Cerebellum (tissue), 4 donors: ENCODE measurements at places on chromosomes 12 and 14.
A peak's percentile ranks its signal among the peaks of the same experiment; 100 is the strongest.

GRCh38 chr14:39991041-39991440, 558.8 kb upstream of the FBXO33 start:
- no peak for DNase-seq

DNA sequence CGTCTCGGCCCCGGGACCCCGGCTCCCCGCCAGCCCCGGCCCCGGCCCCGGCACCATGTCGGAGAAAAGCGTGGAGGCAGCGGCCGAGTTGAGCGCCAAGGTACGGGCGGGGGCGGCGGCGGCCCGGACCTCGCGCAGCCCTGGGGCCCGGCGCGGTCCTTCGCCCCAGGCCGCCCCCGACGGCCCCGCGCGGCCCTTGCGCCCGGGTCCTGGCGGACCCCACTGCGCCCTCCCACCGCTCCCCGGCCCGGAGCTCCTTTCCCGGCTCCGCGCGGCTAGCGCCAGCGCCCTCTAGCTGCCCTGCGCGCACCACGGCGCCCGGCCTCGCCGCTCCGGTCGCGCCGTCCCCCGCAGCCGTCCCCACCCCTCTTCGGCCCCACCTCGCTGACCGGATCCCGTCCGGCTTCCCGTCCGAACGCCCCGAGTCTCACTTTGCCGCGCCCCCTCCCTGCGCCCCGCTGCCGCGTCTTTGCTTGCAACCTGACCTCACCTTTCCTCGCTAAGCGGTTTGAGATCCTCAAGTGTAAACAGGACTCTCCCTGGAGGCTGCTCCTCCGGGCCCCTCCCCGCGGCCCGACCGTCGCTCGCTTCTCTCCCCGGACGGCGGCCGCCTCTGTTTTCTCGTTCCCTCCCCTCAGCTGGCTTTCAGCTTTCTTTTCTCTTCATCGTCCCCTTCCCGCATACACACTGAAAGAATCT, 637 bp downstream of the PTMS start:
- DNase-seq, result peak; percentile 81

GRCh38 chr12:30025317-30025716, 241.6 kb upstream of the TMTC1 start:
- no peak for DNase-seq

- DNase-seq, result no peak
Measured at GRCh38 chr12:22029991-22030390, 16.0 kb upstream of the CMAS start.

DNA sequence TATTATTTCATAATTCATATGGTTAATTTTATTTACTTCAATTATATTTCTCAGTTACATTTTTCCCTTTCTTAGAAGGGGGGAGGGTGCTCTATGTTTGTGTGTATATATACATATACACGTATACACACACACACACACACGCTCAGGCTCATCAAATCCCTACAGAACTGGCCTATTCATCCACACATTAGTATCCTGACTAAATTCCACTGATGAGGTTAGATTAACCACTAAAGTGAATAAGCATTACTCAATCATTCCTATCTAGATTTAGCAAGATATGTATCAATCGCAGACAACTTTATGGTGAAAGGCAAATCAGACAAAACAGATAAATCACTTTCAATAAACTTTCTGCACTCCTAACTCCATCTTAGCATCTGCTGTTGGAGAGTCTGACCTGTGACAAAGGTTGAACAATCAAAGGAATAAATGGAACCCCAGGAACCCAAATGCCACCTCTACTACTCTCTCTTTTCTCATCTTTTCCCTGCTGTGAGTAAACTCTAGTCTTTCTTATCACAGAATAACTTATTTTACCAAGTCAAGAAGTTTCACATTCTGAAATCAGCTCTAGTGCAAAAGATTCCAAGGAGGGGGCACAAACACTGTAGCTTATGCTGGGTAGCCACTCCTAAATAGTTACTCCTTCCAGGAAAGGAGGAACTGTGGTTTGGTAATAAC, 67.6 kb downstream of the RALGAPA1 start:
- DNase-seq, result no peak

- no peak for DNase-seq
Measured at GRCh38 chr12:14111230-14111865, 129.9 kb upstream of the GRIN2B start.

DNA sequence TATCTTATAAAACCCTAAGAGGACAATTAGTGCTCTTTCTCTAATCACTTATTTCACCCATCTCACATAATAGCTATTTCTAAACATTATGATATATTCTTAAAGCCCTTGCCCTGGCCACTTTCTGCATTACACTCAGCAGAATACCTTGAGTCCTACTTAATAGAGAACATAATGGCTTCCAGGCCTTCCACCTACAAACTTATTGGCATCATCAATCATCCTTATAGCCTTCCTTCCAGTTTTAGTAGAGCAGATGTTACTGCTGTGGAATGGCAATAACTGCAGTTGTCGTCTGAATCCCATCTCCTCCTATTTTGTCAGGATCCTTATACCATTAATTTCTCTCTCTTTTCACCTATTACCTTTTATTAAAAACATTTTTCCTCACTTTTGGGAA, 1127.4 kb downstream of the LRFN5 start:
- no peak for DNase-seq

- no peak for DNase-seq
Measured at GRCh38 chr12:128727461-128727860, 96.3 kb downstream of the SLC15A4 start.

- DNase-seq, result no peak
Measured at GRCh38 chr14:62289471-62289870, 527.3 kb downstream of the SNAPC1 start.

- peak; percentile 48 for DNase-seq
Measured at GRCh38 chr14:99274346-99275221, 2.6 kb upstream of the BCL11B start.

GRCh38 chr12:9741726-9742125, 8.8 kb upstream of the CLECL1 start:
- no peak for DNase-seq

DNA sequence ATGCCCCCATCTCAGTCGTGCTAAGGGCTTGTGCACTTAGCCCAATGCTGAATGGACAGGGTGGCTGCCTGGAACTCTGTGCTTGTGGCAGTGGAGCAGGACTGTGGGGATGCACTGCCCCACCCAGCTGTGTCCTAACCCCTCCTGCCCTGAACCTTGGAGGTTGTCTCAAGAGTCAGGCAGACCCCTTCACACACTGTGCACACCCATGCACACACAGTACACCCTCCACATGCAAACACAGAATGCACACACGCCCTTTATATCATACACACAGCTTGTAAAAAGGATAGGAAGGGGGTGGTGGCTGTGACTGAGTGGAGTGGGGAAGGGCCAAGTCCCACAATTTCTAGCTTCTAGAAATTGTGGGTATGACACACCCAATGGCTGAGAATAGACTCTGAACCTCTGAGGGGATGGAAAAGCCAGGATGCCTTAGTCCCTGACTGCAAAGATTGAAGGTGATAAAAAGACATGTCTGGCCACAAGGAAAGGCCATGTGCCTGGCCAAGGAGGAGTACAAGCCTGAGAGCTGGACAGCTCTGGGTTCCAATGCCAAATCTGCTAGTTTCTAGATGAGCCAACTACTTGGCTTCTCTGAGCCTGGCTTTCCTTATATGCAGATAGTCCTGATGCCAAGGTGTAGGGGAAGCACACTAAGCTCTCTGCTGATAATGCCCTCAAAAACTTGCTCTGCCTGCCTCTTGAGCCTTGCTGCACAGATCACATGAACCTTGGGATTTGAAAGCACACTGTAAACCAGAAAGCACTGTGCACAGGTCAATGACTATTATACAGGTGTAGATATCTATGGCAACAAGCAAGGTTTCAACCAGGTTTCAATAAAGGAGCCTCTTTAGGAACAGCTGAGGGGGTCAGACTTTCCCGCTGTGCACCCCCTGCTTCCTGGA, 8.4 kb downstream of the KRT8 start:
- DNase-seq, result no peak

DNA sequence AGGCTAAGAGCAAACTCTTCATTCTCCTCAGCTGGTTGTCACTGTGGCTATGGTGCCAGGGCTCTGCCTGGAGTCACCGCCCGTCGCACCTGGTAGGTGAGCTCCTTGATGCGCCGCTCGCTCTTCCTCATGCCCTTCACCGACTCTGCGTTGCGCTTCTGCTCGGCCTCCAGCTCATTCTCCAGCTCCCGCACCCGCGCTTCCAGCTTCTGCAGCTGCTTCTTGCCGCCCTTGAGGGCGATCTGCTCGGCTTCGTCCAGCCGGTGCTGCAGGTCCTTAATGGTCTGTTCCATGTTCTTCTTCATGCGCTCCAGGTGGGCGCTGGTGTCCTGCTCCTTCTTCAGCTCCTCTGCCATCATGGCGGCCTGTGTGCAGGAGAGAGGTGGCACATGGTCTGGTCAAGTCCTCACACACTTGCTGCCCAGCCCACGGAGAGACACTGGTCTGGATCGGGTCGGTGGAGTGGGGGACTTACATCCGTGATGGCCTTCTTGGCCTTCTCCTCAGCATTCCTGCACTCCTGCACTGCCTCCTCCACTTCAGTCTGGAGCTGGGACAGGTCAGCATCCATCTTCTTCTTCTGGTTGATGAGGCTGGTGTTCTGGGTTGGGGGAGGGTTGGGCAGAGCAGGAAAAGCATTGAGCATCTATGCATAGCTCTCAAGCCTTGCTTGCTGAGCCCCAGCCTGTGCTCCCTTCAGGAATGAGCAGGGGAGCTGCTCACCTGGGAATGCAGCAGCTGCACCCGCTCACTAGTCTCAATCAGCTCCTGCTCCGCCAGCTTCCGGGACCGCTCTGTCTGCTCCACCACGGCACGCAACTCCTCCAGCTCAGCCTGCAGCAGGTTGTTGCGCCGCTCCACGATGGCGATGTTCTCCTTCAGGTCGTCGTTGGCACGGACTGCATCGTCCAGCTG, 7.1 kb upstream of the MYH6 start:
- DNase-seq, result no peak

- no peak for DNase-seq
Measured at GRCh38 chr14:50943261-50943942, 881 bp downstream of the PYGL start.
